ENCODE measurements at places on chromosomes 4 and X.
A peak's percentile ranks its signal among the peaks of the same experiment; 100 is the strongest.

GRCh38 chrX:19904778-19905367 is 17.5 kb upstream of the SH3KBP1 start:
- peak; percentile 61 for DNase-seq

- DNase-seq: no peak
Measured at GRCh38 chrX:54540289-54540688, 10.3 kb downstream of the GNL3L start.

- no peak for DNase-seq
Measured at GRCh38 chrX:141669689-141670088, 28.9 kb downstream of the SPANXD start.

DNA sequence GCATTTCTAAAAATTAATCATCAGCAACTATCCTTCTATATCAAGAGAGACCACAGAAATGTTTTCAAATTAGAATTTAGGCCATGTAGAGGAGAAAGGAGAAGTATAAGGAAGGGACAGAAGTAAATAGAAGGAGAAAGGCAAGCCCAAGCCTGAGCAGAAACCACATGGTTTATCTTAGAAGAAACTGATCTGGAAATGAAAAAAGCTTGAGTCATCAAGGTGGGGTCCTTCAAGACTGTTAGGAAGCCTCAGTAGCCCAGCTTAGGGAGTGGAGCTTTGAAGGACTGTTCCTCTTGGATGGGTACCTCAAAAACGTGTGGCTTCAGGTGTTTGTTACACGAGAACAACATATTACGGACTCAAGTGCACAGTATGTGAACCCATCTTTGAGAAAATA is 4.5 kb downstream of the BMX start:
- DNase-seq: no peak

DNA sequence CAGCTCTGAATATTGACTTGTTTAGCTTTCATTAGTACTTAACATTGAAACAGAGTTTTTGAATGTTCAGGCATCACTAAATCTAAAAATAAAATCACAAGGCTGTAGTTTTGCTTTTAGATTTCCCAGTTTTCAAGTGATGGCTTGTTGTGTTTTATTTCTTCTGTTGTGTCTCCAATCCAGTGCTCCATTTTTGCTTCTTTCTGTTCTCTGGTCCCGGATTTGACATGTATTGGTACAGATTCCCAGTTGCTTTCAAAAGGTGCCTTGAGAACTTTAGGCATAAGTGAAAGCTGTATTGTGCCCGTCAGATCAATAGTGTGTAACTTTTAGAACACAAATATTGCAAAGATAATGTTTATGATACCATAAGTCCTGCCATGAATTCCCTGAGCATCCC is 53.2 kb downstream of the ARHGAP10 start:
- no peak for DNase-seq

GRCh38 chrX:120564925-120565324 is 4.2 kb upstream of the CUL4B start:
- no peak for DNase-seq

- DNase-seq: no peak
Measured at GRCh38 chr4:86152454-86152853, 207.4 kb downstream of the MAPK10 start.

DNA sequence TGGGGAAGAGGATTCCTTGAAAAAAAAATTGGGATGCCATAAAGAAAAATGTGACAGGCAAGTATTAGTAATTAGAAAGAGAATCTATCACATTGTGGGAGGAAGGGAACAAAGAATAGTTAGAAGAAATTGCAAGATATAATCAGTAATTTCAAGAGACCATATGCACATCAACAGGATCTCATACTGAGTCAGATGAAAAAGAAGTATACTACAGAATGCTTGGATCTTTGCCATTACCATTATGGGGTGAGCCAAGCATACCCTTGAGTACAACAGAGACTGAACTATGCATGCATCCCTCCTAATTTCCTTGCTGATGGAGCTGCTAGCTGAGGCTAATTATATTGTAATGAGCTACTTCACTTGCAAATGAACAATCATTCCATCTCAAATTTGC is 287.6 kb downstream of the PAPSS1 start:
- no peak for DNase-seq

GRCh38 chrX:71181558-71181909 is 36.9 kb downstream of the NLGN3 start:
- no peak for DNase-seq

DNA sequence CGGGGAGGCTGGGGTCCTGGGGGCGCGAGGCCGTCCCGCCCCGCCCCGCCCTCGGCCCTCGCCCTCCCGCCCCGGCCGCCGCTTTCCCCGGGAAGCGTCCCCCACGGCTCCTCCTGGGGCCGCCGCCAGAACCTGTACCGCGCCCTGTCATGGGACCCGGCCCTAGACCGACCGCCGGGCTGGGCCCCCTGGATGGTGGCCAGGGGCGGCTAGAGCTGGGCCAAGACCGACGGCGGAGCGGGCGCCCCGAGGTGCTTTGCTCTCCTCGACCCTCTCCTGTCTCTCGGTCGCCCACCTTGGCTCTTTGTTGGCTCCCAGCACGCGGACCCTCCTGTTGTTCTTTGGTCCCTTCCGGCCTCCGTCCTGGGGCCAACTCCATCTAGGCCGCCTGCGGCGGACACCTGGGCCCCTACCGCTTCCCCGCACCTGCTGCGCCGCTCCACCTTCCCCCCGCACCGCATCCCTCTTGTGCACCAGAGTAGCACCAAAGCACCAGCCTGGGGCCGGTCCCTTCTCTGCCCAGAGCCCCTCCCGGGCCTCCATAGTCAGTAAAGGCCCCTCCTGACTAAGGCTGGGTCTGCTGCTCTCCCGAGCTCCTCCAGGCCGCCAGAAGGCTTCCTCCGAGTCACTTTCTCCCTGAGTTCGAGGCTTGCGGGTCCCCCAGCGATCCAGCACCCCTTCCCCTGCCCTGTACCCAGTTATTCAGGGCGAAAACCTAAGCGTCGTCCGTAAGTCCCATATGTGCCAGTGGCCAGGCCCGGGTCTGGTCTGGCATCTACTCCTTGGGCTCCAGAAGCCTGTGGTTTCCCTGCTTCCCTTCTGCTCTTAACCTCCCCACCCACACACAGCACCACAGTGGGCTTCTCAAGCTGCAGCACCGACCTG is 587 bp downstream of the TACC3 start:
- DNase-seq: no peak

GRCh38 chrX:19659929-19660328 is 144.6 kb upstream of the MAP3K15 start:
- no peak for DNase-seq

GRCh38 chr4:188455062-188455752 is 316.0 kb downstream of the TRIML1 start:
- no peak for DNase-seq

GRCh38 chr4:16278178-16278577 is 51.9 kb upstream of the TAPT1 start:
- DNase-seq: no peak

- DNase-seq: no peak
Measured at GRCh38 chr4:84944947-84945346, 21.5 kb downstream of the WDFY3 start.

DNA sequence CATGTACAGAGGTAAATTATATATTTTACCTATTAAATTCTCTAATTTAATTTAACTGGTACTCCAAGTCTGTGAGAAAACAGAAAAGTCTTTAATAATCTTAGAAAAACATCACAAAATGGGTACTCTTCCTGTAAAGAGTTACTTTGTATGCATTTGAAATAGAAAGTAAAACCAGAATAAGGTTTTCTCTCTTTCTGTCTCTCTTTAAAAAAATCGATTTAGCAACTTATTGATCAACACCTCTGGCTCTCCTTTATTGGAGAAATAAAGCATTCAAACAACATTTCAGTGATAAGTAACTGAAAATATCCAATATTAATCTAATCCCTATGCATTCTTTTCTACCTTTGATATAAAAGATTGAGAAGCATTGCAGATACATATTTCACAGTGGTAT is 27.4 kb downstream of the ATOH1 start:
- no peak for DNase-seq

GRCh38 chr4:68732653-68733466 is 62.4 kb upstream of the UGT2B15 start:
- DNase-seq: no peak

GRCh38 chr4:181301735-181302710 is 941.2 kb upstream of the TENM3 start:
- DNase-seq: peak; percentile 26

DNA sequence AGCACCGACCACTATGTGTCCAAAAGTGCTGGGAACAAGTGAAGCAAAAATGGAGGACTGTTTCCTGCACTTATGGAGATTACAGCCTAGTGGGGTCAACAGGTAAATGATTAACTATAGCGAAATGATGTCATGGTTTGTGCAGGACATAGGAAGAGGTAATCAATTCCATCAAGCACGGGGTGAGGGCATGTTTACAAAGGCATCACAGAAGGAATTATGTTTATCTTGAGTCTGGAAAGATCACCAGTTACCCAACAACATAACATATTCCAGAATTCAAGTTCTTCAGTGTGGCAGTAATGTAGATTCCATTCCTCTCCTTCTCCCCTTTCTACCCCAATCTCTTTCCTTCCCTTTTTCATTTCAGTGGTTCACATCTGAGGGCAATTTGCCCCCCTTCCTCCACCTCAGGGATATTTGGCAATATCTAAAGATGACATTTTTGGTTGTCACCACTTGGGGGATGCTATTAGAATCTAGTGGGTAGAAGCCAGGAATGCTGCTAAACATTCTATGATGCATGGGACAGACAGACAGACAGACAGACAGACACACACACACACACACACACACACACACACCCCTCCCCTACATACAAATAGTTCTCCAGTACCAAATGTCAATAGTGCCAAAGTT is 24.1 kb downstream of the FAM47E start:
- no peak for DNase-seq

GRCh38 chr4:183747380-183747779 is 88.3 kb downstream of the TRAPPC11 start:
- DNase-seq: no peak

GRCh38 chrX:135324463-135324862 is 15.2 kb downstream of the ETDC start:
- DNase-seq: no peak

- peak; percentile 66 for DNase-seq
Measured at GRCh38 chr4:127586922-127587571, 45.7 kb upstream of the INTU start.

GRCh38 chr4:54058171-54058570 is 6.2 kb downstream of the CHIC2 start:
- no peak for DNase-seq

DNA sequence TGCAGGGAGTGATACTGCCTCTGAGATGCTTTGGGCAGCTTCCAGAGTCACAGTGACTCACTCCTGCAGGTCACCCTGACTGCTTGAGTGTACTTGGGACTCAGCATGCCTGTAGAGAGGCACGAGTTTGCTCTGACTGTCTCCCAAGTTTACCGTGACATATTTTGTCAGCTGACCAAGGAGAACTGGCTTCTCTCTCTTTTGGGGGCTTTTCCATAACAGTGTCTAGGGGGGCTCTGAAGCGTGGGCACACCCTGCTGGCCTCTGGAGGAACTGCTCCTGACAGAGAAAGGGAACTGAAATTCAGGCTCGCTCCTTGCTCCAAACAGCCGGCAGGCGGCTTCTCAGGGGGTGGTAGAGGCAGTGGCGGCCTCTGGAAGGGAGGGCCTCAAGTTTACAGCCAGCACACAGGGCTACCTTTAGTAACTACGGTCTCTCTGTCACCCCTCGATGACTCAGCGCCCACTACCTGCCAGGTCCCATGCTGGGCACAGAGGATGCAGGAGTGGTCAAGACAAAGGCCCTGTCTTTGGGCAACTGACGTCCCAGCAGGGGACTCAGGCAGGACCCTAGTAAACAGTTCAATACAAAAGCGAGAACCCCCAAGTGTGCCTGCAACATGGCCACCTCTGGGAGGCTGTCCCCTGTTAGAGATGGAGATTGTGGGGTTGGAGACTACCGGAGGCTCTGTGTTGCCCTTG is 17.8 kb downstream of the ZNF185 start:
- DNase-seq: no peak

GRCh38 chr4:38565271-38566199 is 98.5 kb upstream of the KLF3 start:
- no peak for DNase-seq

DNA sequence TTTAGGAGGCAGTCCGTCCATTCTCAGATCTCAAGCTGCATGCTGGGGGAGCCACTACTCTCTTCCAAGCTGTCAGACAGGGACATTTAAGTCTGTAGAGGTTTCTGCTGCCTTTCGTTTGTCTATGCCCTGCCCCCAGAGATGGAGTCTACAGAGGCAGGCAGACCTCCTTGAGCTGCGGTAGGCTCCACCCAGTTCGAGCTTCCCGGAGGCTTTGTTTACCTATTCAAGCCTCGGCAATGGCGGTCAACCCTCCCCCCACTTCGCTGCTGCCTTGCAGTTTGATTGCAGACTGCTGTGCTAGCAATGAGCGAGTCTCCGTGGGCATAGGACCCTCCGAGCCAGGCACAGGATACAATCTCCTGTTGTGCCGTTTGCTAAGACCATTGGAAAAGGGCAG is 10.7 kb upstream of the ADH5 start:
- no peak for DNase-seq

- no peak for DNase-seq
Measured at GRCh38 chr4:77126809-77127208, 30.2 kb upstream of the CCNG2 start.

DNA sequence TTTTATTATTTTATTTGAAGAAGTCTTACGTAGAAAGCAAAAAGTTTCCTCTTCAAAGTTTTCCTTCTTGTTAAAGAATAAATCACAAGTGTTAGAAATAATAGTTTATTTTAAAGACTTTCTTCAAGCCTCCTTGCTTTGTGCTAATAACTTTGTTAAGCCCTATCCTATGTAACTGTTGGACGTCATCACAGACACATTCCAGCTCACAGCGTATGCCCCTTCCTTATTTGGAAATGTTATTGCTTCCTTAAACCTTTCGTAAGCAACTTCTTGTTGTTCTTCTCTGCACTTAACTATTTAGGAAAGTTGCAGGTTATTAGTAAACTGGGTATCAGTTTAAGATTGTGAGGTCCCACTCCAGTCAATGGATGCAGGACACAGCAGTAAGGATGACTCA is 7.6 kb upstream of the SRD5A3 start:
- no peak for DNase-seq

DNA sequence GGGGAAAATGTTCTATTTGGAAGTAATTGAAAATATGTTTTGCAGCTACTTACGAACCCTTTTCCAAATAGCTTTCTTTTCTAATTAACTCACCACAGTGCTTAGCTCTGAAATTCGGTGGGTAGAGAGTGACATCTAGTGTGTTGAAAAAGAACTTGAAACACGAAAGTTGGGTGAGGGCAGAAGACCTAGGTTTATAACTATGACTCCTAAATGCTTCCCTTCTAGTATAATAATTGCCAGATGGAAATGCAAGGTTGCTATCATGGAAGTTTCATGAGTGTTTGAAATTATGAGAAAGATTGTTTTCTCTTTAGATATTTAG is 77.3 kb upstream of the NOCT start:
- DNase-seq: peak; percentile 46

GRCh38 chrX:44392767-44393166 is 49.3 kb upstream of the EFHC2 start:
- no peak for DNase-seq
